Astrocyte (in vitro differentiated cells and primary cell): ENCODE measurements at places on chromosomes 16 and 17. TPM values are rescaled to one million over a fixed set of nuclear protein-coding genes. Genes with fewer than 3 reads are reported as not detected.

DNA sequence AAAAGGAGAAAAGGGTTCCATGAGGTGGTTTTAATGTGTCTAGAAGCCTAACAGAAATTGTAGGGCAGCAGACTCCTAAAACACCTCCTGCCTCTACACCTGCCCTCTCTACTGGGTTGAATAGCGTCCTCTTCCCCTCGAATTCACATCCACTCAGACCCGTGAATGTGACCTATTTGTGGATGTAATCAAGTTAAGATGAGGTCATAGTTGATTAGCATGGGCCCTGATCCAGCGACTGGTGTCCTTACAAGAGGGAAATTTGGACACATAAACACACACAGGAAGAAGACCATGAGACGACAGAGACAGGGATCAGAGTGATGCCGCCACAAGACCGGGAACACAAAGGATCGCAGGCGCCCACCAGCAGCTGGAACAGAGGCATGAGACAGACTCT, 13.5 kb downstream of the CD300LF start:
- H3K36me3 ChIP-seq: no peaks in the 10 kb centered on the region
- no peaks in the 10 kb centered on the region for H3K4me1 ChIP-seq
- no peaks in the 10 kb centered on the region for H3K27me3 ChIP-seq
- H3K4me3 ChIP-seq: no peak overlapping the region
- H3K27ac ChIP-seq: no peak overlapping the region

GRCh38 chr16:7888411-7888810, 555.8 kb downstream of the RBFOX1 start:
- H3K4me1 ChIP-seq: no peaks in the 10 kb centered on the region
- no peaks in the 10 kb centered on the region for H3K27me3 ChIP-seq
- no peak overlapping the region for H3K4me3 ChIP-seq
- no peak for DNase-seq

Gene TAT
- total RNA-seq: not detected in 2 replicates

GRCh38 chr16:75351183-75351582, 82.1 kb downstream of the CFDP1 start:
- no peak overlapping the region for H3K4me3 ChIP-seq
- peaks cover 7% of the 10 kb centered on the region for H3K4me1 ChIP-seq
- DNase-seq: peak; percentile 79
- H3K27me3 ChIP-seq: no peaks in the 10 kb centered on the region

DNA sequence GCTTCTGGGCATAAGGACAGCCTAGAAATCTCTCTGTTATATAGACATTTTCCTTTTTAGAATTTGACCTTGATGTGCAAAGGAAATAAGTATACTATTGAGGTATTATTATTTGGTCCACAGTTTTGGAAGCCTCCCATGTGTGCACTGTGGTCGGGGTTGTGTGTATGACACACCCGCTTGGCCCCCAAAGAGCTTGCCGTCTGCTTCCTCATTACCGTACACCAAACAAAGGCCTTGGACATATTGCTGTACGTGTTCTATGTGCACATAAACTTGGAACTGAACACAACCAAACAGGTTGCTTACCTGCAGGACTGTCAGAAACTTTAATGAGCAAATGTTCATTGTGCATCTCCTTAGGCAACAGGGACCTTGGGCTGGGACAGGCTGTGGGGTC, 38.2 kb downstream of the METRNL start:
- H3K27me3 ChIP-seq: peaks cover 1% of the 10 kb centered on the region
- no peaks in the 10 kb centered on the region for H3K36me3 ChIP-seq
- H3K4me1 ChIP-seq: no peaks in the 10 kb centered on the region
- no peak for DNase-seq

DNA sequence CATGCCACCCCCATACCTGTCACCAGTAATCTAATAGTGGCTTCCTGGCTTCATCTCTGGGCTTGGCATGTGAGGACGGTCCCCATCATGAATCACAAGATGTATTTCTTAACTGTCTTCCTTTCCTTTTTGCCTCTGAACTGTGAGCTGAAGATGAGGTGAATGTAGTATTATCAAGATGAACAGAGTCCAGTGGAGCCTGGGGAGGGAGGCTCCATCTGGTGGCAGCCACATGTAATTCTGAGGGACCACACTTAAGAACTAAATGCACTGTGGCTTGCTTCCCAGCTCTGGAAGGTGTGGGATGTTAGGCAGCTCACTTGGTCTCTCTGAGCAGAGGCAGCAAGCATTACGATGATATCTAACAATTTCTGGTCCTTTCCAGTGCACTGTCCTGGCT, 354.9 kb upstream of the ASIC2 start:
- no peak for DNase-seq
- H3K4me1 ChIP-seq: no peaks in the 10 kb centered on the region
- H3K27me3 ChIP-seq: no peaks in the 10 kb centered on the region
- no peak overlapping the region for H3K27ac ChIP-seq
- no peak overlapping the region for H3K4me3 ChIP-seq

Gene FBXW10
- total RNA-seq: not detected in 2 replicates

- no peaks in the 10 kb centered on the region for H3K4me1 ChIP-seq
- H3K27me3 ChIP-seq: no peaks in the 10 kb centered on the region
- DNase-seq: no peak
- no peak overlapping the region for H3K4me3 ChIP-seq
Observed at GRCh38 chr16:53415504-53415903, 18.8 kb upstream of the RBL2 start.

DNA sequence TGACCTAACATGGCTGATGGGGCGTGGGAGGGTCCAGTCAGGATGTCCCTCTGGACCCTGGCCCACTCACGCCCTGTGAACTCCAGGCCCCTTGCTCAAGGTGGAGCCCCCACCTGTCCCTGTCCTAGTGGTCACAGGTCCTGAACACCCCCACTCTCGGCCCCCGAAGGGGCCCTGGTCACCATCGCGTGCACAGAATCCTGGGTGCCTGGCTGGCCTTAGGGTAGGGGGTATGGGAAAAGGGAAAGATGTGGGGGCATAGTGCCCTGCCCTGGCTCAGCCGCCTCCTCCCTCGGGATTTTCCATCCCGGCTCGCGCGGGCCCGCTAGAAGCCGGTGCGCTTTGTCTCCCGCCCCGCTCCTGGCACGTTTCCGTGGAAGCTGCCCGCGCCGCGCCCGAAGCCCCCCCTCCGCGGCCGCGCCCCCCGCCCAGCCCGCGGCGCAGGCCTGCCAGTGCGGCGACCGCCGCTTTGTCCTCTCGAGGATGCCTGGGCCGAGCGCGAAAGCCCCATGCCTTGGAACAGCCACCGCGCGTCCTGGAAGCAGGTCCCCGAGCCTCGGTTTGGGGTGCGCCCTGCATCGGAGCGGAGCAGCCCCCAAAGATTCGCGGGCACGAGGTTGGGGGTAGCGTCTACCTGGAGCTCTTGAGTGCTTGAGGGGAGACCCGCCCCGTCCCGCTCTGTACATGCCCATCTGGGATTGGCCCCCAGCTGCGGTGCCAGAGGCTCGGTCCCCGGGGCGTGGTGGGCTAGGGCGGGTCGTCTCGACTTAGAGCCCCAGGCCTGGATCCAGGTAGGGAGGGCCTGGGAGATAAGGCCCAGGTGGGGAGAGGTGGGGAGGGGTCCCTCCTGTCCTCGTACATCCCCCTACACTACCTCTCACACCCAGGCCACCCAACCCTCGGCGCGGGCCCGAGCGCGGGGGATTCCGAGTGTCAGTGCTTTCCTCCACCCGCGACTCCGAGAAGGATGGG, 1.3 kb downstream of the SMPD3 start:
- no peak for DNase-seq
- H3K27ac ChIP-seq: no peak overlapping the region
- H3K4me1 ChIP-seq: peaks cover 7% of the 10 kb centered on the region
- H3K27me3 ChIP-seq: peaks cover 28% of the 10 kb centered on the region

DNA sequence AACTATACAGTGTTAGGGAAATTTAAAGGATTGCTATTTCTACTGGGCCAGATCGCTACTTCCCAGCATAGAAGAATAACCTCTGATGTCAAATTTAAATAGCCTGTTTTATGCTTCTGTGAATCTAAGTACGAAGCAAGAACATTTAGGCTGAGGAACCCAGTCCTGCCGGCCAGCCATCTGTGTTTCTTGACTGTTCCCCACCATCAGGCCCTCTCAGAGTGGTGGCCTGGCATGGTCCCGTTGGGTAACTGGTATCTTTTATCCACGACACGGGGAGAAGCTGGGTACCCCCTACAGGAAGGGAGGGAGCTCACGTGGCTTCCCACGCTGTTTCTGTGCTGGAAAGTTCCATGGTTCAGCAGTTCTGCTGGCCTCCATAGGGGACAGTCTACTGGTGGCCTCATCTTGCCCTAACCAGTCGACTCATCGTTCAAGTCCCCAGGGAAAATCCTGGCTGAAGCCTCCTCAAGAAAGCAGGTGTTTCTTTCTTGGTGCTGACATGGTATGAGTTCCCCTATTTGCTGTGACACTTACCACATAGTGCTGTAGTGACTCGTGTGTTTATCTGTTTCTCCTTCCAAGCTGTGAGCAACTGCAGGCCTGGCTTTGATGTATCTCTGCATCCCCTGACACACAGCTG, 201.7 kb upstream of the NLRP1 start:
- no peaks in the 10 kb centered on the region for H3K36me3 ChIP-seq
- H3K27ac ChIP-seq: peak overlapping the region; percentile 54
- H3K27me3 ChIP-seq: peaks cover 8% of the 10 kb centered on the region
- H3K4me3 ChIP-seq: no peak overlapping the region
- peak; percentile 58 for DNase-seq

Gene SAMD14
- total RNA-seq: 9.7 and 10.8 TPM in 2 replicates

Gene MEOX1
- total RNA-seq: not detected in 2 replicates

GRCh38 chr16:51392521-51393187, 241.6 kb upstream of the SALL1 start:
- peaks cover 19% of the 10 kb centered on the region for H3K4me1 ChIP-seq
- H3K4me3 ChIP-seq: peak overlapping the region; percentile 16
- DNase-seq: peak; percentile 86
- H3K36me3 ChIP-seq: no peaks in the 10 kb centered on the region
- H3K27ac ChIP-seq: peak overlapping the region; percentile 95
- H3K27me3 ChIP-seq: no peaks in the 10 kb centered on the region

GRCh38 chr17:72575542-72576233, 454.9 kb downstream of the SOX9 start:
- peaks cover 17% of the 10 kb centered on the region for H3K4me1 ChIP-seq
- H3K4me3 ChIP-seq: no peak overlapping the region
- H3K36me3 ChIP-seq: no peaks in the 10 kb centered on the region
- no peak overlapping the region for H3K27ac ChIP-seq
- no peak for DNase-seq
- no peaks in the 10 kb centered on the region for H3K27me3 ChIP-seq

DNA sequence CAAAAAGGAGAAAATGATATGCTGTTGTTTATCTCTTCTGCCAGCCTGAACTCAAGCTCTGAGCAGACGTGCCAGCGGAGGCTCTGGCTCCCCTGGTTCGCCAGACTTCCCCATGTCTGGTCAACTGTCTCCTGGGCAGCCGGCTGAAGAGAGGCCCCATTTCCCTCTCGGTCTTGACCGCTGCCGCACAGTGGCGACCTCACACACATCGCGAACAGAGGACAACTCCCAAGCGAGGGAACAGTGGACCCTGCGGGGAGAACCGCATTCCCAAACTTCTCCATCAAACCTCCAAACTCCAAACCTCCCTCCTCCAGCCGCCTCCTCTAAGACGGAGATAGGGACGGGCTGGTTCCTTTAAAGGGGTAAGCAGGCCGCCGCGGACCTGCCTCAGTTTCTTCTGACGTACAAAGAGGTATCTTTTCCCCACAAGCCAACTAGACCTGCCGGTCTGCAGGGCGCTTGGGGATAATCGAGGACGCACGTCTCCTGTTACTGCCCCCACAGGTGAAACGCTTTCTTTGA, 24.9 kb upstream of the RFFL start:
- no peaks in the 10 kb centered on the region for H3K36me3 ChIP-seq
- H3K4me3 ChIP-seq: peak overlapping the region; percentile 81
- H3K27me3 ChIP-seq: no peaks in the 10 kb centered on the region
- H3K4me1 ChIP-seq: peaks cover 34% of the 10 kb centered on the region

DNA sequence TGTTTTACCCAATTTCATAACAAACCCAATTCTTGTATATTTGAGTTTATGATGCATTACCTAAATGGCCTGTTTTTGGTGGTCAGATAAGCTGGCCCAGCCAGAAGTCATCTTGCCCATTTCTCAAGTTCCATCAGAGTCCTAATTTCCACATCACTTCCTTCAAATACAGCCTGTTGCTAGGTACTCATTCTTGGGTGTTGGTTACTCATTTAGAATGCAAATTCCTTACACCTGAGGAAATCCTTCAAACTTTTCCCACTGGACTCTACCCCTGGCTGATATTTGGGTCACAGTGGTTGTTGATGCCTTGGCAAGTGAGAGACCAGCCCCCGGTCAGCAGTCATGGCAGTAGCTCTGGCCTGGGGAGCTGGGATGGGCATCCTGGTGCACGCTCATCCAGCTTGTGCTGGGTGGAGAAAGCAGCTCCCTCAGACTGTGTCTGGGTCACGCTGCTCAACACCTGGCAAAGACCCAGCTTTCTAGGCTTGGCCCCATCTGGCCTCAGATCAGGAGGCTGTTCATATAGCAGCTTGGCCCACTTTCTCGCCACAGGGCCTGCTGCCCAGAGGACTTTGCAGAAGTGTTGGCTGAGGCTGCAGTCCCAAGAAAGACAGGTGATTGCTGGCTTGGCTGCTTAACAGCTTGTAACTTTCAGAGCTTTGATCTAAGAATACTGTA, 25.8 kb downstream of the WSB1 start:
- no peak overlapping the region for H3K27ac ChIP-seq
- H3K27me3 ChIP-seq: no peaks in the 10 kb centered on the region
- peaks cover 15% of the 10 kb centered on the region for H3K36me3 ChIP-seq
- no peak overlapping the region for H3K4me3 ChIP-seq

DNA sequence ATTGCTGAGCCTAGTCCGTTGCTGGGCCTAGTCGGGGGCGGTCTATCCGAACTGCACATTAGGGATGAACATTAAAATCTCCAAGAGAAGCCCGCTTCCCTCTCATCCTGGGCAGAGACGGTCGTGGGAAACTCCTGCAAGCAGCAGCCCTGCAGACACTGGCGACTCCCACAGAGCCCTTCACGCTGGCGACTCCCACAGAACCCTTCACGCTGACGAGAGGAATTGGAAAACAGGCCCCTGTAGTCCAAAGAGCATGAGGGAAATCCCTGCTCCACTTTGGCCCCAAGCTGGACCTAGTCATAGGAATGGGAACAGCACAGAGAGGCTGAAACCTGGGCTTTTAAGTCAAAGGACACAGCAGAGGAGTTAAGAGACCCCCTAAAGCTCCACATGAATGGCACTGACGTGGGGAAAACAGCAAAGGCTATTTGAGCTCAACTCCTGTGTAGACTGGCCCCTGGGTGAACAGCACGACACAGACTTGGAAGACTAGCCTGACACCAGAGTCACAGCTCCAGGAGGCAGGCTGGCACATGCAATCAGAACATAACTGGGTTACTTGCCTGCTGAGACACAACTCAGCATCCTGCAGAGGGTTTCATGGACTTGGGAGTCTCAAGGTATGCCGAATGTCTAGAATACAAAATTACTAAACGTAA, 42.2 kb downstream of the WDR45B start:
- H3K27ac ChIP-seq: no peak overlapping the region
- H3K27me3 ChIP-seq: no peaks in the 10 kb centered on the region
- peaks cover 22% of the 10 kb centered on the region for H3K36me3 ChIP-seq
- no peak overlapping the region for H3K4me3 ChIP-seq
- no peak for DNase-seq
- peaks cover 32% of the 10 kb centered on the region for H3K4me1 ChIP-seq

- no peak overlapping the region for H3K27ac ChIP-seq
- no peak for DNase-seq
- no peaks in the 10 kb centered on the region for H3K36me3 ChIP-seq
- no peak overlapping the region for H3K4me3 ChIP-seq
- peaks cover 20% of the 10 kb centered on the region for H3K27me3 ChIP-seq
Observed at GRCh38 chr16:88640498-88641247, 2.3 kb downstream of the IL17C start.

- no peaks in the 10 kb centered on the region for H3K36me3 ChIP-seq
- H3K27me3 ChIP-seq: no peaks in the 10 kb centered on the region
- H3K4me1 ChIP-seq: peaks cover 24% of the 10 kb centered on the region
- peak overlapping the region; percentile 25 for H3K27ac ChIP-seq
- H3K4me3 ChIP-seq: peak overlapping the region; percentile 88
Observed at GRCh38 chr16:46885960-46886763, 2.0 kb downstream of the GPT2 start.

Gene KRTAP3-1
- total RNA-seq: not detected in 2 replicates
